ENCODE measurements at places on chromosomes 1 and 21.
A peak's percentile ranks its signal among the peaks of the same experiment; 100 is the strongest.

GRCh38 chr1:50123071-50123470, 14.4 kb downstream of the ELAVL4 start:
- DNase-seq: no peak

GRCh38 chr1:2974701-2975301, 46.5 kb upstream of the ACTRT2 start:
- no peak for DNase-seq

GRCh38 chr1:218633238-218633988, 288.3 kb downstream of the TGFB2 start:
- no peak for DNase-seq

GRCh38 chr1:183635099-183635605, 431 bp downstream of the ARPC5 start:
- peak; percentile 47 for DNase-seq

- no peak for DNase-seq
Observed at GRCh38 chr1:116854716-116855115, 55.0 kb upstream of the PTGFRN start.

- no peak for DNase-seq
Observed at GRCh38 chr1:177306019-177306415, 135.3 kb downstream of the BRINP2 start.

DNA sequence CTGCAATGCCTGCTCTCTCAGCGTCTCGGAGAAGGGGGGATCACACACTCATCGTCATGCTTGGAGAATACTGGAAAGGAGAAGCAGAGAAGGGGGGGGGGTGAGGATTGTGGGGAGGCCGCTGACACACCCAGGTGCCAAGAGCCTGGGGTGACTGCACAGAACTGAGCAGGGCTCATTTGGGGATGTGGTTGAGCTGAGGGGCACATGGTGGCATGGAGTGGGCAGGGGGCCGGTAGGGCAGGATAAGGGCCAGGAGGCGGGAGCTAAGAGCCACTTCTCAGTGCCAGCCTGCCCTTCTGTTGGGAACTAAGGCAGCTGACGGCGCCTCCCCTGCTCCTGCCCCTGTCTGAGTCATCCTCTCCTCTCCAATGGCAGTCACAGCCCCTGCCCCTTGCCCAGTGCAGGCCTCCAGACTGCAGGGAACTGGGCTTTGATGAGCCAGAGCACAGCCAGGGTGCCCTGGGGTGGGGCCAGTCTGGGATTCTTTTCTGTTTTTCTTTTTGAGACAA, 27.2 kb downstream of the MRPL37 start:
- peak; percentile 8 for DNase-seq

- no peak for DNase-seq
Observed at GRCh38 chr1:4837752-4838151, 183.3 kb downstream of the AJAP1 start.

DNA sequence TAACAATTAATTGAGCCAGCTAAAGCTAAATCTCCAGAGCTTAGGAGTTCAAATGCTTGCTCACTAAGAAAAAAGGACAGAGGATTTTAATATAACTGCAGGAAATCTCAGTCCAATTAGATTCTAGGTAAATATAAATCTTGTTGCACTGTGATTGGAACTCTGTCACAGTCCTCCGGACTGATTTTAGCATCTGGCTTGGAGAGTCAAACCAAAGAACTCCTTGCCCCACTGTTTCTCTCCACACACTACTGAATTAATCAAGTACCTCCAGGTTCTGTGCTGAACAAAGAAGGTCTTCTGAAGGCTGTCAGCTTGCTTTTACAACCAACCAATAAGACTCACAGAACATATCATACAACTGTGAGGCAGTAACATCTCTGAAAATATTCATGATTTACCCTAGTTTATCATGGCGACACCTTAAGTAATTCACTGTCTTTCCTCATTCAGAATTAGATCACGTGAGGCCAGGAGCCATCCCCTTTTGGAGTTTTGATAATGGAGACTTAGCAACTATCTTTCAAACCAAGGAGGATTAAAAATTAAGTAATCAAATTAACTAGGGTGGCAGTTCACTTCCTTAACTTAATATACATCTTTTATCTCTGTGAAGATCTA, 176.0 kb downstream of the RERE start:
- DNase-seq: no peak

- no peak for DNase-seq
Observed at GRCh38 chr1:216614011-216614934, 109.0 kb downstream of the ESRRG start.

DNA sequence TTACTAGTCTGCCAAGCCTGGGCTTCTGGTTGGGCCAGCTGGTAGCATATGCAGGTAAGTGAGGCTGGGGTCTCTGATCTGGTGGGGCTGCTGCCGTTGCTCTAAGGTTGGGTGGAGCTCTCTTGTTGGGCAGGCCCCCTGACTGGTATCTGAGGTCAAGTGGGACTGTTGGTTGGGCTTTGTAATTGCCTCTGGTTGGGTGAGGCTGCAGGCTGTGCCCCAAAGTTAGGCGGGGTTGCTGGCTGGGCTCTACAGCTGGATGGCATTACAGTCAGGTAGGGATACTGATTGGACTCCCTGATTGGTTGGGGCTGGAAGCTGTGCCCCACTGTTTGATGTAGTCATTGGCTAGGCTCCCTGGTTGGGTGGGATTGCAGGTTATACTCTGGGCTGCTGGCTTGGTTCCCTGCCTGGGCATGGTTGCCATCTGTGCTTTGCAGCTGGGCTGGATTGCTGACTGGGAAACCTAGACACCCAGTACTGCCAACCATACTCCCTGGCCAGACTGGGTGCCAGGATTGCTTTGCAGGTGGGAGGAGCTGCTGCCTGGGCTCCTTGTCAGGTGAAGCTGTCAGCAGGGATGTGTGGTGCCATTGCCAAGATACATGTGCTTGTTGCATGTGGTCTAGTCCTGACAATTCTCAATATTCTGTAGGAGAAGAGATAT, 130.5 kb downstream of the RABGAP1L start:
- DNase-seq: no peak

- peak; percentile 75 for DNase-seq
Observed at GRCh38 chr1:185483664-185484450, 166.8 kb upstream of the IVNS1ABP start.

GRCh38 chr21:42583477-42584295, 69.7 kb upstream of the PDE9A start:
- no peak for DNase-seq

GRCh38 chr1:220451532-220451931, 76.4 kb upstream of the MARK1 start:
- peak; percentile 37 for DNase-seq

DNA sequence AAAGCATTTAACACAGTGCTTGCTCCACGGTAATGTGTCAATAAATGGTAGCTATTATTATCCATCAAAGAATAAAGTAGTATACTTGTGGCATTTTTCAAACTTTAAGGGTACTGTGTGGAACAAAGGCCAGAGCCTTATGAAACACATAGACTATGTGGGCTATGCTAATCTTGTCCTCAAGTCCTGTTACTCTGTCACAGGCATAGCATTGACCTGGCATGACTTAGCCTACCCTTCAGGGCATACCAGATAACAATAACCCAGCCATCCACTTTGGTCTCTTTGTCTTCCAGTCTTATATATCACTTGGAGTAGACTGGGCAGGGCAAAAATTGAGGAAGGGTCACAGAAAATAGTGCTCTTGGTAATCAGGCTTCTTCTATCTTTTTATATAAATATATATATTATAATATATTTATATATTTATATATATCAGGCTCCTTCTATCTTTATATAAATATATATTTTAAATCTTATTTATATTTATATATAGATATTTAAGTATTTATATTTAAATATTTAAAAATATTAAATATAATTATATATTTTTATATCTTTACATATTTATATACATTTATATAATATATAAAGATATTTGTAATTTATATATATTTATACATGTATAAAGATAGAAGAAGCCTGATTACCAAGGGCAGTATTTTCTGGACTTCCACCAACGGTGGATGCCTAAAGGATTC, 66.1 kb upstream of the CNN3 start:
- DNase-seq: no peak

DNA sequence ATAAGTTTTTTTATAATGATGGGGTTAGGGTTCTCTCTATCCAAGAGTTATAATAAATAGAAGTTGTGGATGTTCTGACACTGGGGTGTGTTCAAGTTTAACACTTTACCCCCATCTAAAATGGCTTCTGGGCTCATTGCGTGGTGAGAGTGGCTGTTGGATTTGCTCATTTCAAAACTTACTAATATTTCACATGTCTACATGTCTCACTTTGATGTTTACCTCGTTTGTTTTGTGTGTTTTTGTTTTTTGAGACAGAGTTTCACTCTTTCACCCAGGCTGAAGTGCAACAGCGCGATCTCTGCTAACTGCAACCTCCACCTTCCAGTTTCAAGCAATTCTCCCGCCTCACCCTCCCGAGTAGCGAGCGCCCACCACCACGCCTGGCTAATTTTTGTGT, 3.7 kb downstream of the RRP1B start:
- no peak for DNase-seq

DNA sequence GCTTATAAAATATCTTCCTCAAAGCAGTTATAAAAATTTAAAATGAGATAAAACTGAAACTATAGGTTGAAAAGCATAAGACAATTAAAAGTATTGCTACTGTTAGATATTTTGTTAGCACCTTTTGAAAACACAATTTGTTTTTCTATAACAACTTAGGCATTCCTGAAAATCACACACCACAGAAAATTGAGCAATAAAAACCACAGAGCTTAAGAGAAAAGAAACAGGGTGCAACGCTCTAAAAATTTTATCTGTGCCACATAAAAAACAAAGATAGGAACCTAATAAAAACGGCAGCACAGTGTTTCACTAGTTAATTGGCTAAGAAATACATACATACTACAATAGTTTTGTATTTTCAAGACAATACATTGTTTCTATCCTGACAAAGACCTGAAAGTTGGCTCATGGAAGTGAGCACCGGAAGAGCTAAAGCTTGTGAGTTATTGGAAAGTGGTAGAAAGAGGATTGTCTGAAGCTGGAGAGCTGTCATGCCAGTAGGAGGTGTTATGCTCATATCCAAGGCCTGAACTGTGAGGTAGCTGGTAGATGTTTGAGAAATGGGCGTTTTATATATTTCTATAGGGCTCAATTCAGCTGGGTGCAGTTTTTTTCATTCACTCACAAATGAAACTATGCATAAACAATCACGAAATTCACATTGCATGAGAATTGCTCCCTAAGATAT, 45.8 kb downstream of the RGS7 start:
- peak; percentile 8 for DNase-seq

GRCh38 chr1:101316799-101317198, 80.0 kb downstream of the S1PR1 start:
- DNase-seq: no peak

DNA sequence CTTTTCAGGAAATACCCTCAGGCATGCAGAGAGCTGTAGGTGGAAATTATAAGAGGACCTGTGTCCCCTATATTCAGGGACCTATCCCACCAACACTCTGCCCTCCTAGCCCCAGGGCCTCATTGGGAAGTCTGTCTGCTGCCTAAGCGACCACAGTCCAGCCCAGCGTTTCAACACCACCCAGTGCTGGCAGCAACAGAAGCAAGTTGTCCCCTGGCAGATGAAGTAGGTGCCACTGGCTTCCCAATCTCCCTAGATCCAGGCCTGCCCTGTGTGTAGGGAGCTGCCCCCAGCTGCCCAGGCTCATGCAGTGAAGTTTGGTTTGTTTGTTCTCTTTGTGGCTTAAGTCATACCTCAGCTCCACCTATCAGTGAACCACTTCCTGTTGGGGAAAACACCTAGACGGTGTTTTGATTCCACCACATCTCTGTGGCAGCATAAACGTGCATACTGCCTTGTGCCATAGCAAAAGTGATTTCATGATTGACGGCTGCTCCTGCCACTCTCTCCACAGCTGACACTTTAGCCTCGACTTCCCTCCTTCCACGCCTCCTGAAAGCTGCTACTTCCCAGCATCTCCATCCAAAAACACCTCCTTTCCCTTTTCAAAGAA, 8.1 kb upstream of the LEFTY1 start:
- DNase-seq: peak; percentile 26

DNA sequence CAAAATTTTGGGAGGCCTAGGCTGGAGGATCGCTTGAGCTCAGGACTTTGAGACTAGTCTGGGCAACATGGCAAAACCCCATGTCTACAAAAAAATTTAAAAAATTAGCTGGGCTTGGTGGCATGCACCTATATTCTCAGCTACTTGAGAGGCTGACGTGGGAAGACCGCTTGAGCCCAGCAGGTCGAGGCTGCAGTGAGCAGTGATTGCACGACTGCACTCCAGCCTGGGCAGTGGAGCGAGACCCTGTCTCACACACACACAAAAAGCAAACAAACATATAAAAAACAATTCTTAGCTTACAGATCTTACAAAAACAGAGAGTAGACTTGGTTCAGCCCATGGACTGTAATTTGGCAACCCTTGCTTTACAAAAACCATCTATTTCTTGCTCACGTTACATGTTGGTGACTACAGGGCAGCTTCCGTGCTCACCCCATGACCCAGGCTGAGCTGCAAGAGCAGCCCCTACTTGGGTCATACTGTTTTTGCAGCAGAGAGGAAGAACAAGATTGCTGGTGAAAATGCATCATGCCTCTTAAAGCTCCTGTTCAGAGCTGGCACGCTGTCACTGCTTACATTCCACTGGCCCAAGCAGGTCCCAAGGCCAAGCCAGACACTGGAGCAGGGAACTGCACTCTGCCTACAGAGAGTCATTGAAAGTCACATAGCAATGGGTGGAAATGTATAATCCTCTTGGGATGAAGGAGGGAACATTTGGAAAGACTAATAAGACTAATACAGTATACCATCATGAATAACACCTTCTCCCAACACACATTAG, 13.4 kb upstream of the ZBTB8A start:
- DNase-seq: no peak

DNA sequence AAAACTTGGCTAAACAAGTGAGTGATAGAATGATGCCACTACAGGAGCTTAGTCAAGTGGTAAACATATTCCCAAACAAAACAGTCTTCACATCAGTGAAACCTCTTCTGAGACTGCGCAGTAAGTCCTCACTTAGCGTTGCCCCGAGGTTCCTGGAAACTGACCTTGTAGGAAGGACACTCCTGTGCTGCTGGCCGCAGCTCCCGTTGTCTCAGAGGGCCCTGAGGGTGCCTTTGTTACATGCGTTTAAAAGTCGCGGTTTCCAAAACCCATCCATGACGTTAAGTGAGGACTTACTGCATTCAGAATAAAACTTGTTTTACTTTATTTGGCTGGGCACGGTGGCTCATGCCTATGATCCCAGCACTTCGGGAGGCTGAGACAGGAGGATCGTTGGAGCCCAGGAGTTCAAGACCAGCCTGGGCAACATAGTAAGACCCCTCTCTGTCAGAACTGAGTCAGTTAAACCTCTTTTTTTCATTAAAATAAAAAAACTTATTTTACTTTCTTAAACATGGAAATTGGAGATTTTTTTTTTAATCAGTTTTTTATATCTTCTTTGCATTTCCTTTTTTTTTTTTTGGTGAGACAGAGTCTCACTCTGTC, 36.0 kb upstream of the DIP2A start:
- DNase-seq: no peak

DNA sequence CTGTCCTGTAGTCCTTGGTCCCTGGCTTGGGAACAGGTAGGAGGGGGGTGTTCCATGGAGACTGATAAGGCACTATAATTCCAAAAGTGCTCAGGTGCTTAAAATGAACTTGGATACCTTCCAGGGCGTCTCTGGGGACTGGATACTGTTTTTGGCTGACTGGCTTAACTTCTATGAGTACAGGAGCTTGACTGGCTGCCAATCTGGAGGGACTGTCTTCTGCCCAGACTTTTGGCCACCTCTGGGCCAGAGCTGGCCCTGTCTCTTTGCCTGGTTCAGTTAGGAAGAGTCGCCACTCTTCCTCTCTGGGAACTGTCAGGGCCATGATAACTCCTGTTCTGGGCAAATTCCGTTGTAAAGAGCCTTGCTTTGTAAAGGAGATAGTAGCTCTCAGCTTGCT, 407.0 kb downstream of the TGFB2 start:
- DNase-seq: no peak

Data from OCI-M1 (cell line).